Natural killer cell (primary cell): ENCODE measurements at places on chromosomes 11 and 22. TPM values are rescaled to one million over a fixed set of nuclear protein-coding genes. Genes with fewer than 3 reads are reported as not detected.

The MIAT gene
- total RNA-seq, result 76.3 TPM

DNA sequence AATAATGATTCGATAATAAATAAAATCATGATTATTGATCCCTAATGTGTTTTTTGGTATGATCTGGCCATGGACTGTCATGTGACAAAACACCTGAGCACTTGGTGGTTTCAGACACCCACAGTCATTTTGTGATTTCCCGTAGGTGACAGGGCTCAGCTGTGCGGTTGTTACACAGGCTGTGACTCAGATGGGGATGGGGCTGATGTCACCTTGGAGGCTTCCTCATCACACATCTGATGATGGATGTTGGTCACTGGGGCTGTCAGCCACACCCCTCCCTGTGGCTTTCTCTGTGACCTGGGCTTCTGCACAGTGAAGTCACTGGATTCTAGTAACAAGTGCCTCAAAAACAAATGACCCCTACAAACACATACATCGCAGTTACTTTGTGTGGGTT, 995.1 kb downstream of the BRD1 start:
- no peaks in the 10 kb centered on the region for H3K36me3 ChIP-seq
- H3K4me1 ChIP-seq, result peaks cover 4% of the 10 kb centered on the region
- no peak overlapping the region for H3K27ac ChIP-seq
- DNase-seq, result peak; percentile 44

DNA sequence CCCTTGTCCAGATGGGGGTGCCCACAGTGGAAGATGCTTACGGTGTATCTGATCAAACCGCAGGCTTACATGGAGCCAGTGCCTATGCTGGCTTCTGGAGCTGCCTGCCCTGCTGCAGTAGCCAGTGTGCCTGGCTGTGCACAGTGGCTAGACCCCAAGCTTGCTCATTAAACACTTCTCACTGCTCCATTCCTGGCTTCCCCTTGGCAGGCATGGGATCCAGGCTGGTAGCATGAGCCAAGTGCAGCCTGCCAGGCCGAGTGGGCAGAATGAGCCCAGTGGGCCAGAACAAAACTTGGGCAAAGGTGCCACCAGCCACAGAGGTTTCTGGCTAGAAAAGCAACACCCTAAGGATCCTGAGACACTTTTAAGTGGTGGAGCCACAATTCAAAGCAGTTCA, 55.4 kb upstream of the B3GNT6 start:
- no peaks in the 10 kb centered on the region for H3K4me1 ChIP-seq
- H3K4me3 ChIP-seq, result no peak overlapping the region

DNA sequence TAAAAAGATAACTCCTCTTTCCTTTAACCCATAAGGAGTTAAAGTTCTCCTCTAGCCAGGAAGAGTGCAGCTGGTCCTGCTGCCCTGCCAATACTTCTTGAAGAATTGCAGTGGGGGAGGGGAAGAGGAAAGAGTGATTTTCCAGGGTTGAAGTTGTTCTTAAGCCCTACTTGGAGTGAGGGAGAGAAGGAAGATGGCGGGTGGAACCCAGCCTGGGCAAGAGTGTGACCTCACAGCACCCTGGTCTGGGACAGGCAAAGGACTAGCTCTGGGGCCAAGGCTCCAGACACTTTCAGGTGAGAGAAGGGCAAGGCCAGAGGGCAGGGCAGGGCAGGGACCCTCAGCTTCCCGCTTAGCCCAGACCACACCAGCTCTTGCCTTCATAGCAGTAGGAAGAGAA, 6.6 kb downstream of the TNKS1BP1 start:
- no peaks in the 10 kb centered on the region for H3K27me3 ChIP-seq
- H3K36me3 ChIP-seq, result no peaks in the 10 kb centered on the region
- H3K4me3 ChIP-seq, result no peak overlapping the region
- no peak overlapping the region for H3K27ac ChIP-seq
- no peak for DNase-seq

GRCh38 chr11:45489281-45489905, 176.0 kb downstream of the CHST1 start:
- no peak for DNase-seq
- no peak overlapping the region for H3K4me3 ChIP-seq
- no peaks in the 10 kb centered on the region for H3K36me3 ChIP-seq
- H3K27ac ChIP-seq, result no peak overlapping the region

The ACR gene
- not detected for total RNA-seq

The FXYD6 gene
- total RNA-seq, result 0.20 TPM

The RIBC2 gene
- total RNA-seq, result 0.38 TPM

The ABTB2 gene
- 1.7 TPM for total RNA-seq

DNA sequence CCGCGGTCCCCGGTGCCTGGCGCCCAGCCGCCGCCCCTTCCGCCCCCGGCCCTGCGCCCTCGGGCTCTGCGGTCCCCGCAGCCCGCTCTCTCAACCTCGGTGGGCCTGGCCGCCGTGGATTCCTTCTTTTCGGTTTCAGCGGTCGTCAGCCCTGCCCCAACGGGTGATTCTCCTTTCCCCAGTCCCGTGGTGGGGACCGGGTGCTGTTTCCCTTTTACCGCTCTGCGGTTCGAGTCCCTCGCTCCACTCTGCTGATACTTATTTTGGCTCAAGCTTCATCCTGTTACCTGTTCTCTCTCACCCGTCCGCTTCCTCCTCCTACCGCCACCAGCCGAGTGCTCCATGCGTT, 494 bp downstream of the ZDHHC5 start:
- H3K4me1 ChIP-seq, result peaks cover 19% of the 10 kb centered on the region
- no peaks in the 10 kb centered on the region for H3K27me3 ChIP-seq

DNA sequence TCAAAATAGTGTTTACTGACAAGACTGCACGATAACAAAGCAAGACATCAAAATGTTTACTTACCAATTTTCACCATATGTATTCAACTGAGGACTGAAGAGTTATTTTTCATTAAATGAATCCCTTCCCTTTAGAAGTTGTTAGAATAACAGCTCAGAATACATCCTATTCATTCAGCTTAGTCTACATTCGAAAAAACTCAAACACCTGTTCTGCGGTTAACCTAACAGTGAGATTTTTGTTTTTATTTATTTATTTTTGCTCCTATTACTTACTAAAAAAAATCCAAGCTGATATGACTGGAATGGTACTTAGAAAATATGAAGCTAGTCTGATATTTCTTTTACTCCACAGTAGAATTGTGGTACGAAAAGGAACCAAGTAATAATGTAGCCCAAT, 10.0 kb downstream of the KCNA4 start:
- no peak overlapping the region for H3K27ac ChIP-seq
- DNase-seq, result no peak
- H3K4me1 ChIP-seq, result no peaks in the 10 kb centered on the region
- H3K4me3 ChIP-seq, result no peak overlapping the region
- H3K27me3 ChIP-seq, result no peaks in the 10 kb centered on the region

DNA sequence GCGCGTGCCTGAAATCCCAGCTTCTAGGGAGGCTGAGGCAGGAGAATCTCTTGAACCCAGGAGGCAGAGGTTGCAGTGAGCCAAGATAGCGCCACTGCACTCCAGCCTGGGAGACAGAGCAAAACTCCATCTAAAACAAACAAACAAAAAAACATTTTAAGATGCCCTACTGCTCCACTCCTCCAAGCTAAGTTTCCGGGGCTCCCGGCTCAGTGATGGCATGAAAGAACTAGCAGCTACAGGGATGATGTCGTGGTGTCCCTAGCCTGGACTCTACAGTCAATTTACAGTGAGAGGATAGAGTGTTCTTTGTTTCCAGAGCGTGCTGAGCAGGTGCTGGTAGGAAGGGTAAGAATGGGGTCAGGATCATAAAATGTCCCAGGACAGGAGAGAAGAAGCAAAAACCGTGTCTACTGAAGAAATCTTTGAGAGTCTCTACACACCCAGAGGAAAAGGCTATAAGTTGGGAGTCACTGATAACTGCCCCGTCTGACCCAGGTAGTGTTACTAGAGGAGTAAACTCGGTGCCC, 1.2 kb upstream of the ZBTB3 start:
- H3K4me1 ChIP-seq, result peaks cover 22% of the 10 kb centered on the region
- no peak overlapping the region for H3K4me3 ChIP-seq
- H3K27me3 ChIP-seq, result no peaks in the 10 kb centered on the region

- no peaks in the 10 kb centered on the region for H3K36me3 ChIP-seq
- H3K27ac ChIP-seq, result no peak overlapping the region
- no peaks in the 10 kb centered on the region for H3K4me1 ChIP-seq
- H3K4me3 ChIP-seq, result no peak overlapping the region
- no peak for DNase-seq
- no peaks in the 10 kb centered on the region for H3K27me3 ChIP-seq
These were observed 168.8 kb upstream of the ISX start for GRCh38 chr22:34897126-34897525.

GRCh38 chr22:33028234-33028633, 29.9 kb downstream of the SYN3 start:
- no peak overlapping the region for H3K27ac ChIP-seq
- H3K4me3 ChIP-seq, result no peak overlapping the region
- H3K36me3 ChIP-seq, result no peaks in the 10 kb centered on the region
- DNase-seq, result no peak

The UCP3 gene
- total RNA-seq, result 8.6 TPM

The OR10D3 gene
- total RNA-seq, result not detected

DNA sequence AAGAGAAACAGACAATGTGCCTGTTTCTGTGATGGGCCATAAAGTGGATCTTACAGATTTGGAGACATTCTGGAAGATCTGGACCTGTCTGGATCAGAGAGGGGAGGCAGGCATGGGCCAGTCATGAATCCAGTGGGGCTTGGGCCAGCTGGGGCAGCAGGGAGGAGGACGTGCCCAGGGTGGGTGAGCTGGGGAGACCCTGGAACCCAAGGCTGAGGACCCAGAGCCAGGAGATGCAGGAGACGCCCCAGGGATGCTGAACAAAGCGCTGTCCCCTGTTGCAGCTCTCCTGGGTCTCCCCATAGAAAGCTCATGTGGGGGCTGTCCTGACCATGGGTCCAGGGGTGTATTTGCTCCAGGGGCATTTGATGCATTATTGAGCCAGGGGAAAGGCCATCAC, 1.5 kb upstream of the APOBEC3A start:
- H3K4me3 ChIP-seq, result no peak overlapping the region
- peaks cover 35% of the 10 kb centered on the region for H3K4me1 ChIP-seq
- no peak for DNase-seq
- H3K27ac ChIP-seq, result no peak overlapping the region
